ENCODE measurements at places on chromosomes 11 and 22.

DNA sequence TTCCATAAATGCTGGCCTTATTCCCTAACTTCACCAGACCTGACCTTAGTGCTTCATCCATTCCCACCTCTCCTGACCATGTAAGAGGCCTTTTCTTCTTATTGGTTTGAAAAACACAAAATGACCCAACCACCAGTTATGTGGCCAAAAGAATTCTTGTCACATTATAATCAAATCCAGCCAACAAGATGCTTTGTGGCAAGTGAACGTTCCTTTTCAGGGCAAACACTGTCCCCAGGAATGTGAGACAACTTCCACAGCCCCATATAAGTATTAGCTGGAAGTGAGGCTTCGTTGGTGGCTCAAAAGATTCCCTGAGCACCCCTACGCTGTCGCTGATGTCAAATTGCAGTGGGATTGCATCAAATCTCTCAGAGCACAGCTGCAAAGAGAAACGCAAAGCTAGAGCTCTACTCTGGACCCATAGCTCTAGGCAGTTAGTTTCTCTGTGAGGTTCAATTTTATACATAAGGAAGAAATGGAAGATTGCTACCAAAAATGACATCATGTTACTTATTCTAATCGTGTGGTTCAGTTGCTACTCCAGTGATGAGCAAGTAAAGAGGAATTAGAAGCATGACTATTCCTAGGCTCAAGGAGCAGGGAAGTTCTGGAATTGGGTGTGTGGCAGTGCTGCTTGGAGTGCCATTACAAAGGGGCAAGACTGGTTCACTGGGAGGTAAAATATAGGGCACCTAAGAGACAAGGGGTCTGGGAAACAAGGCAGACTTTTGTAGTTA, 26.1 kb downstream of the GLYATL1 start:
- no peak for DNase-seq

DNA sequence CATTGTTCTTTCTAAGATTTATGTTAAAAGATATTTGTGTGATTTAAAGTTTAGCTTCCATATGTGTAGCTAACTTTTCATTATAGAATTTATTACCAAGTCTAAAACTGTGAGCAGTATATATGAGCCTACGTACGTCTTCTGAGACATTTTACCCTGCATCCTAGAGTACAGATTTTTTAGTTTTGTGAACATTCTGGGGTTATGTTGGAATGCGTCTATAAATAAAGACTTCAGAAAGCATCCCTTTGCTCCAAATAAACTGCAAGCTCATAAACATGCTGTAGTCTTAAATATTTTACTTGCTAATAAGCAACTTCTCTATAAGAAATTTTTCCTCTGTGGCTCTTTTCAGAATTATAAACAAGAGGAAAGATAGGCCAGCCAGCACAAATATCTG, 236.5 kb downstream of the DDX10 start:
- DNase-seq: no peak

GRCh38 chr22:35719212-35719875, 1.7 kb downstream of the APOL5 start:
- no peak for DNase-seq

- no peak for DNase-seq
Measured at GRCh38 chr22:38745676-38746460, 9.9 kb downstream of the SUN2 start.
